ENCODE measurements at places on chromosomes 7 and 10.

GRCh38 chr10:31648966-31649365 lies 279.7 kb downstream of the ARHGAP12 start:
- no peak for DNase-seq

GRCh38 chr7:133197972-133198544 lies 54.8 kb upstream of the EXOC4 start:
- no peak for DNase-seq

GRCh38 chr10:15805395-15806058 lies 54.8 kb downstream of the MINDY3 start:
- no peak for DNase-seq

DNA sequence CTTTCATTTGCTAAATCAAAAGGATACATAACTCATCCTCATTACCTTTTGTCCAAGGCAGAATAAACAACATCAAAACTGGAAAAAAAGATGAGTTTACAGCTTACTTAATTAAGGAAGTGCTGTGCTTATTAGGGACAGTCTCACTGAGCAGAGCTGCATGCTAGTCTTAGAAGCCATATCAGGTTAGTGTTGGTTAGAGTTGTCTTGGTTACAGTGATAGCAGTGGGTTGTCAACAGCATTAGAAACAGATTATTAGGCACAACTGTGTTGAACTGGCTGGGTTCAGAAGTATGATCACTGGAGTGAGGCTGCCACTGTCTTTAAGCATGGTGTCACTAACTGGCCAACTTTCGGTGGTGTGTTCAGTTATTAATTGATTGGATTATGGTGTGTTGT lies 503.9 kb upstream of the IGFBP3 start:
- DNase-seq: no peak

DNA sequence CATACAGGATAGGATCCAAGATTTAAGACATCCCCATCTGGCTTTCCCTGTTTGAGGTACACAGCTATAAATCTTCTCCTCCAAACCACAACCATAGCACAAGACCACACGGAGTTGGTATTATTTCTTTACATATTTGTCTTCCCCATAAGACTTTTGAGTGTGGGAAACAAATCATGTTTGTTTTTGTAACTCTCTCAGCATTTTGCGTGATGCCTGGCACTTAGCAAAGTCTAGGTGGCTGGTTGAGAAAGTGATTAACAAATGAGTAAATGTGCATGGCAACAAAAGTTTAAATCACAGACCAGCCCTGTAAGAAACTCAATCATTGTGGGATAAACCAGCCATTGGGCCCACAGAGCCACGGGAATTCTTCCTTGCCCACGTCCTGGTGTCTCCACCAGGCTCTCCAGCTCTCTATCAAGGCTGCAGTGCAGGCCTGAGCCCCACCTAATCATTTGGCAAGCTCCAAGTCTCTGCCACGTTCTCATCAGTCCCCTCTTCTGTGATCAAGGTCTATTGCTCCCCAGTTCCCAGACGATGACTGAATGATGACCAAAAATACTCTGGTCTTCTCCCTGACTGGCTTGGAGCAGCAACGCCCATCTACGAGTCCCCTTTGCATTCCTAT lies 317.8 kb downstream of the TNS3 start:
- DNase-seq: no peak

- no peak for DNase-seq
These were observed 59.8 kb downstream of the GRID1 start for GRCh38 chr10:86306628-86307278.

DNA sequence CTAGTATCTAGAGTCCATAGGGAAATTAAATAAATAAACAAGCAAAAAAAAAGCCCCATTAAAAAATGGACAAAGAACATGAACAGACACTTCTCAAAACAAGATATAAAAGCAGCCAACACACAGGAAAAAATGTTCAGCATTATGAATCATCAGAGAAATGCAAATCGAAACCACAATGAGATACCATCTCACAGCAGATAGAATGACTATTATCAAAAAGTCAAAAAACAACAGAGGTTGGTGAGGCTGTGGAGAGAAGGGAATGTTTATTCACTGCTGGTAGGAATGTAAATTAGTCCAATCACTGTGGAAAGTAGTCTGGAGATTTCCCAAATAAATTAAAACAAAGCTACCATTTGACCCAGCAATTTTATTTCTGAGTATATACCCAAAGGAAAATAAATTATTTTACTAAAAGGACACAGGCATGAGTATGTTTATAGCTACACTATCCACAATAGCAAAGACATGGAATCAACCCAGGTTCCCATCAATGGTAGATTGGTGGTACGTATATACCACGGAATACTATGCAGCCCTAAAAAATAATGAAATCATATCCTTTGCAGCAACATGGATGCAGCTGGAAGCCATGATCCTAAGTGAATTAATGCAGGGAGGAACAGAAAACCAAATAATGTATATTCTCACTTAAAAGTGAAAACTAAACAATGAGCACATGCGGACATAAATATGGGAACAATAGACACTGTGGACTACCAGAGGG lies 366.5 kb upstream of the SEMA3C start:
- DNase-seq: no peak

DNA sequence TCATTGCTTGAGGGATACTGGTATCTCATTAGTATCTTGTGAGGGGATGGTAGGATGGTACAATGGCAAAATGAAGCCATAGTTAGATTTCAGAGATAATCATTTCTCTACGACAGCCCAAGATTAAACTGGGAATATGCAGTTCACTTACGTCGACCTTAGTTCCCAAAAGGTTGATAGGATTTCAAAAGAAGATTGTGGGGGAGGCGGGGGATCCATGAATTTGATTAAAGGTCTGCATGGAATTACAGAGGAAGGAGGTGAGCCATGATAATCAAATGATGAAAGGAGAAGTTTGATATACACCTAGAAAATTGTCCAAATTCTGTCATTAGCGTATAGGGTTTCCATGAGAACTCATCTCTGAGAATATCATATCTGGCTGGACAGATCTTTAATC lies 206.6 kb downstream of the CELF2 start:
- no peak for DNase-seq

DNA sequence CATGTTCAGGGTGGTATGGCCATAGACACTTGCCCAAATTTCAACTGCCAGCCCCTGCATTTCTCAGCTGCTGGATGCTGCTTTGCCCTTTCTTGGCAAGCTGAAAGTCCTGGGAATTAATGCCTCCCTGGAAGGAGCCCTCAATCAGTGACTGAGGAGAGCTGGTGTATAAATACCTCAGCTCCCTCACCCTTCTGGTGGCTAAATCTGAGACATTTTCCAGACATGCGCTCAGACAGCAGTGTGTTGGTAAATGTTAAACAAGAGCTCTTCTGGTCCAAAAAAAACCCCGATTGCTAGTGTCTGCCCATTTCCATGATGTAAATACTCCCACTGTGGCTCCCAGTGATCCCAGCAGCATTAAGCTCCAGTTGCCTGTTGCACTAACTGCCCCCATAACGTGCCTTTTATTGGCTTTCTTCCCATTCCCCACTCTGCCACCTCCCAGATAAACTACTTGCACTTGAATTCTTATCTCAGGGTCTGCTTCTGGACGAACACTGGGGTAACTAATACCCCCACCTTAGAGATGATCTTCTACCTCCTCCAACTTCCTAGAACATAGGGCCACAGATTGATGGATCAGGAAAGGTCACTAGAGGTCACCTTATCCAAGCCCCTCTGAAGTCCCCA lies 6.7 kb upstream of the MYH16 start:
- DNase-seq: no peak

DNA sequence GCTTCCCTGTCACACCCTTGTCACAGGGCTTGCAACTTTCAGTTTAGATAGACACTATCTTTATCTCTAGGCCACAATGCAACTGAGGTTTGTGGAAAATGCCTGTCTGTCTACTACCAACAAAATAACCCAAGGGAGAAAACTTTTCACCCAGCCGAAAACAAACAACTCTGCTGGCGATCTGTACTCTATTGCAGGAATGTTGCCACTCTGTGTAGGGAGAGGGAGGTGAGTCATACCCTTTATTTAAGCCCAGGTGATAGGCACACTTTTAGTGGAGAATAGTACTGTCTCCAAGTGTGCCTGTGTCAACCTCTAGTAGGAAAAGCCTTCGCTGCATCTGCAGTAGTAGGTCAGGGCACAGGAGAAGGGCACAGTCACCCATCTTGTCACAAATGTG lies 108.3 kb downstream of the SLC25A40 start:
- no peak for DNase-seq

GRCh38 chr7:143229054-143229790 lies 7.4 kb downstream of the TAS2R40 start:
- DNase-seq: no peak

DNA sequence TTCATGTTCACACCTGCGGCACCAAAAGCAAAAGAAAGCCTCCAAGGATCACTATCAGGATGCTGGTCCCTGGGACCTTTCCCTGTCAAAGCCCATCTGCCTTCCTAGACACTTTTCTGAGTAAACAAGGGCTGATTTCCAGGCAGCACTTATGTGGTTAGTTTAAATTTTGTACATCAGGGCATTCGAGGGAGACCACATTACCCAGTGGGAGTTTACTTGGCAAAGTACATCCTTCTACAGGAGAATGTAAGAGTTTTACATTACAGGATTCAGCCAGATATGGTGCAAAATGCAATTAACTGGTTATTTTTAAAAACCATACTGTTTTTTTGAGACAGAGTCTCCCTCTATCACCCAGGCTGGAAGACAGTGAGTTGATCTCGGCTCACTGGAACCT lies 132.1 kb downstream of the CSTF2T start:
- no peak for DNase-seq

GRCh38 chr7:84941291-84941690 lies 245.6 kb downstream of the SEMA3D start:
- DNase-seq: no peak

DNA sequence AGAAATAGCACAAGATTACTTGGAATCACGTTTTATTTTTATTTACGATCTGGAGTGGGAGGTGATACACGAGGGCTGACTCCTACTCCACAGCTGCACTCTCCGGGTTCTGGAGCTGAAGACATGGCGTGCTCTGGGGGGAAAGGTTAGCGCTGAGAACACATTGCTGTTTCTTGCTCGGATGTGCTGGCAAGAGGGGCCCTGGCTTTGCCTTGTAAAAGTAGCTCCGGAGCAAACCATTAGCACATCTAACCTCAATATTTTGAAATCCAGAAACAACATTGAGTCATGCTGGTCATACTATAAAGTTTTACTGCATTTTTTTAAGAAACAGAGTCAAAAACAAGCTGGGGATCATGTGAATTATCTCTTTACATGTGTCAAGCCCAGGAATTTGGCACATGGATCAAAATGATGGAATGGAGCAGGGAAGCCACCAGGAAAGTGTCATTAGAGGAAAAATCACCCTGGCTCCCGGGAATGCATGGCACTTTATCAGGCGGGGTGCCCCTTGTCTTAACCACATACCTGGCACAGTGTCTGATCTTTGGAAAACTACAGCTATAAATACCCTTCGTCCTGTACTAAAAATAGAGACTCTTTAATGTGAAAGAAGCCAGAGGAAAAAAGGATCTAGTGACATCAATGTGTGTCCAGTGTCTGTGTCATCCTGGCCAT lies 31.6 kb upstream of the LYZL1 start:
- DNase-seq: no peak

DNA sequence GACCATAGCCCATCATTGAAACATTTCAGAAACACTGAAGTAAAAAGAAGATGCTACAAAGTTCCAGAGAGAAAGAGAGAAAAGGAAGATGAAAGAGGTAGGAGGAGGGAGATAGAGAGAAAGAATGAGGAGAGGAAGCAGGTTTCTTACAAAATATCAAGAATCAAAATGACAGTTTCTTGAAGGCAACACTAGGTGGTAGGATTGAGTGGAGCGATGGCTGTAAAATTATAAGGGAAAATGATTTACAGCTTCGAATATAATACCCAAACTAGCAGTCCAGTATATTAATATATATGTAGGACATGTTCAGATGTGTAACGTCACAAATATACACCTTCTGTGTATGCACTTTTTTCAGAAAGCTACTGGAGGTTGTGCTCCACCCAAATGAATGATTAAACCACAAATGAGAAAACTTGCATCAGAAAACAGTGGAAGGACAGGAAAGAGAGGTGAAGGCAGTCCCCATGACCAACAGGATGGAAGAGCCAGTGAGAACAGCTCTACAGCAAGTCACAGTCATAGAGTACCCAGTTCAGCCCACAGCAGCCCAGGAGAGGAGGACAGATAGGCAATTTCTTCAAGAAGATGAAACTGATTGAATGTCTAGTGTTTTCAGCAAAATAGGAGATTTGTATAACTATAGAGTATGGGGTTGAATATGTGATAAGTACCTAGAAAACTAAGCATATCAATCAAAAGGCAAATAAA lies 151.5 kb upstream of the TARP start:
- no peak for DNase-seq

GRCh38 chr7:98493030-98493778 lies 92.3 kb upstream of the BAIAP2L1 start:
- no peak for DNase-seq

DNA sequence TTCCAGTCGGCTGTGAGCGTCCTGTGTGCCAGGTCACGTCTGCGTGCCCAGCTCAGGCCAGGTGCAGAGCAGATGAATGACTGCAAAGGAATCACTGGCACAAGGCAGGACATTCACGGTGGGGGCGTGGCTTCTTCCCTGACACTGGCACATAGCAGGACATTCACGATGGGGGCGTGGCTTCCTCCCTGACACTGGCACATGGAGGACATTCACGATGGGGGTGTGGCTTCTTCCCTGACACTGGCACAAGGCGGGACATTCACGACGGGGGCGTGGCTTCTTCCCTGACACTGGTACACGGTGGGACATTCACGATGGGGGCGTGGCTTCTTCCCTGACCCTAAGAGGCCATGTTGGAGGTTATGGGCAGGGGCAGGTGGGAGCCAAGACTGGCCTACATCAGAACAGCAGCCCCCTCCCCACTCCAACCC lies 64.3 kb downstream of the MYL10 start:
- no peak for DNase-seq

GRCh38 chr10:69897999-69898398 lies 96.3 kb downstream of the COL13A1 start:
- DNase-seq: no peak
